Urothelium cell line (cell line): ENCODE measurements at places on chromosomes 5 and 9.

DNA sequence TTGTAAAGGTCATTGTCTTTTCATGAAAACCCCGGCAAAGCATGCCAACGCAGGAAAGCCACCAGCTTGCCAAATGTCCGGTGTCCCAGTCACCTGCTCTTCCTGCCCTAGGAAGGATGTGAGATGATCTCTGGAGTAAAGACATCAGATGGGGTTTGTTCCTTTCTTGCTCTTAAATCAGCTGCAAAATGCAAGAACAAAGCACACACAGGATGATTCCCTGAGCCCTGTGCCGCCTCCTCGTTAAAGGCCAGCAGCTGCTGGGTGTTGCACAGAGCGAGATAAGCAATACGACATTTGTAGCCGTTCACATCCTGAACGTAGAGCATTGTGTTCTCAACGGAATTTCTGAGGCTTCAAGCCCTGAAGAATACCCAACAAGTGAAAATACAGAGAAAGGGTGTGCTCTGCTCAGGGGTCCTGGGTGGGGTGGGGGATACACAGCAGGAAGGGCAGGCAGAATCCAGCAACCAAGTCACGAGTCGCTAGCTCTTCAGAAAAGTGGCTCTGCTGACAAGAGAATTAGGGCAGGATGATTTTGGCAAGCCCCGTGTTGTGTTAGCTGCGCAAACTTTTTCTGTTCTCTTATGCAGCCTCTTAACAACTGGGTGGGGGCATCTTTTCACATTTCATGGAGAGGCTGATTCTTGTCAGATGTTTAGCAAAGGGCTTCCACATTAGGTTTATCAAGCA lies 229.2 kb upstream of the MAP3K1 start:
- DNase-seq = no peak

DNA sequence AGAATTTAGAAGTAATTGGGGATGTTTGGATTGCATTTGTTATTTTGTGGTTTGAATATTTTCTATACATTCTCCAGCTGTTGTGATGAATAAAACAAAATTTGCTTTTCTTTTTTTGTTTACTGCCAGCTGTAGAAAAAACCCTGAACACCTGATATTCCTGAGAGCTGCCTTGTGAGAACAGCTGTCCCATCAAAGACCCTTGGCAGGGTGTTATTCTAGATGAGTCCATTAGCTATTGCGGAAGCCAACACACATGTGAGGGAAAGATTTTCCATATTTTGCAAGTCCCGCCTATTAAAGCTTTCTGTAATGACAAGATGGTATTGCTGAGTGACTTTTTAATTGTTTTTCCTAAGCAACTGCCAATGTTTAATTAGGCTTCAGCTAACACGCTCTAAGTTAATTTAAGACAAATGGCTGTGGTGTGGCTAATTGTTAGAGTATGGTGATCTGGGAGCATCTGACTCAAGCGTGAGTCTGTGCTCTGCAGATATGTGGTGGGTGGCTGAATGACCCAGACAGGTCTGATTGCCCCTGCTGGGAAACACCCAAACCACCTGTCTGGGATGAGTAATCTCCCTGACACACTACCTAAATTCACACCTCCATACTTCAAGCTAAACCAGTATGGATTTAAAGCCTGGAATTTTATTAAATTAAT lies 86.5 kb upstream of the PRLR start:
- DNase-seq = peak; percentile 47

- no peak for DNase-seq
Observed at GRCh38 chr5:33764786-33765185, 127.0 kb downstream of the ADAMTS12 start.

DNA sequence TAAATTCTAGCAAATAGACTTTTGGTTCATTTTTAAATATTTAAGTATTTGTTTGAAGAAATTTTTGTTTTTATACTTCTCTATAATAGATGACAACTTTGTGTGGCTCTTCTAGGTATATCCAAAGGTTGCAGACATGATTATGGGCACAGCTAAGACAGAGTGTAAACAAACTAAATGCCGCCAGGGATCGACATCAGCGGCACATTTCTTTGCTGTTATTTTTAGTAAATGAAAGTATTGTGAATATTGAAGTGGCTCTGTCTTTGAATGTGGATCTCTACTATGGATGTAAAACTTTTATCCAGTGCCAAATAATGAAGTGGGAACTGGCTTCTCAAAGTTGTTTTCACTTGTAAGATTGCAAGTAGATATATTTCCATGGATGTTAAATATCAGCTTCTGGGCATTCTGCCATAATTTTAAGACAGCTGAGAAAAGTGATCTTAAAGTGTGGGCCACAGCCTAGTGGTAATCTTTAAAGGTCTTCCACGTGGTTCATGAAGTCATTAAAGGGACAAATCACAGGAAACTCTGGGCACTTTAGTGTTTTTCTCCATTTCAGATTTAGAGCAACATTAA lies 589.9 kb downstream of the ZNF608 start:
- no peak for DNase-seq

DNA sequence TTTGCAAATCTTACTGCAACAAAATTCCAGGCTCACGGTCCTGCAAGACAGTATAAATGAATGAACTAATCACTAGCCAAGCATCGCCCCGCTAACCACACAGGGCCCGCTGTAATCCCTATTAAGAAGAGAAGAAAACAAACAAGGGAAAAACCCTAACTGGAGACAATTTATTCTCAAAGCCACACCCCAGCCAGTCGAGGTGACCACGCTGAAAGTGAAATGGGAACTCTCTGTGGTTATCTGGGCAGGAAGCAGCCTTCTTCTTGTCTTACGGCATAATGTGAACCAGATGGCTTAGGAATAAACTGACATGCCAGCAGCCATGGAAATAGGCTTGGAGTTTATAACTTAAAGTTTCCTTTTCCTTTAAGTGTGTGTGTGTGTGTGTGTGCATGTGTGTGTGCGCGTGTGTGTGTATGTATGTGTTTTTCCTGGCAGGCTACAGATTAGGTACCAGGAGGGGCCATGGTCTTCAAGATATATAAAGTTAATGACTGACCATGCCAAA lies 120.2 kb downstream of the SEMA6A start:
- DNase-seq = peak; percentile 55

DNA sequence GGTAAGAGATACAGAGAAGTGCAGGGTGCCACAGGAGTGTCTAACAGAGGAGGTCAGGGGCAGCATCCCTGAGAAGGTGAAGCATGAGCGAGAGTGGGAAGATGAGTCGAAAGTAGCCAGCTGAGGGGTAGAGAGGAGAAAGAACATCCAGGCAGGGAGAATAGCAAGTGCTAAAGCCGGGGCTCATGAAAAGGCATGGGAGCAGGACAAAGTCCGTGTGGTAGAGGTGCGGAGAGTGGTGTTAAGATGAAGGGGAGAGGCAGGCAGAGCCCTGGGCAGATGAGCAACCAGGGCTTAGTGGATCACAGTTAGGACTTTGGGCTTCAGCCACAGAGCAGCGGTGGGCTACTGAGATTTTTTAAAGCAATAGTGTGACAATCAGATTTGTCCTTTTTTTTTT lies 10.5 kb downstream of the SLC22A5 start:
- DNase-seq = no peak

GRCh38 chr5:67156976-67157583 lies 39.5 kb downstream of the CD180 start:
- DNase-seq = peak; percentile 44

DNA sequence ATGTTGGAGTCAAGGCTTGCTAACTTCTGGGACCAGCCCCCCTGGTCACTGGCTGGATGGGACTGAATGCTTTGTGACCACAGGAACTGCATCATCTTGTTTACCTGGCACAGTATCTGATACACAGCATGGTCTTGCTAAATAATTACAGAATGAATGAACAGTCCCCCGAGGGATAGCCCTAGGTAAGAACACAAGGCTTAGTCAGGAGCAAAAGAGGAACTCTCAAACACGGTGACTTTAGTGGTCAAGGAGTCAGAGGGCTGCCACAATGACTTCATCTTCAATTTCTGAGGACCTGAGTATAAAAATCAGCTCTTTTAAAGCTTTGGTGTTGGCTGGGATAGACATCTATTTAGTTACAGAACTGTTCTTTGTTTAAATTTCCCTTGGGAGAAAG lies 15.1 kb upstream of the CXCL14 start:
- no peak for DNase-seq

- DNase-seq = no peak
Observed at GRCh38 chr5:176742246-176743105, 67.9 kb upstream of the UNC5A start.

GRCh38 chr5:102792705-102793104 lies 37.6 kb downstream of the PAM start:
- DNase-seq = no peak
